Suprapubic skin (tissue), 4 donors: ENCODE measurements at places on chromosomes 2 and 18.

DNA sequence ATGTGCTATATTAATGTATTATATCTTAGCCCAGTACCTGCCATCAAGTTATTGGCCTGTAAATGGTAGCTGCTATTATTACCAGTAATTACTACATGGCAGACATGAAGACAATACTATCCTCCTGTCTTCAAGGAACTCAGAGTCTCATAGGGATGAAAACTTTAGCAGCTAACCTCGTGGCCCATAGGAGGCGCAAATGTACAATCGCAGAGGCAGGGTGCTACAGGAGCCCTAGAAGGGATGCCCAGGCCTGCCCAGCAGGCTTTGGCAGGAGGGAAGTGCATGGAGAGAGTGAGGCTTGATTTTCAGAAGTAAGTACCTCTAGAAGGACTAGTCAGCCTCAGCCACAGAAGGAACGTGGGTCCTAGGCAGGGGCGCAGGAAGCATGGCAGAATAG lies 44.7 kb upstream of the KIDINS220 start:
- H3K27me3 ChIP-seq: no peaks in the 10 kb centered on the region
- H3K27ac ChIP-seq: no peak overlapping the region
- no peaks in the 10 kb centered on the region for H3K36me3 ChIP-seq

DNA sequence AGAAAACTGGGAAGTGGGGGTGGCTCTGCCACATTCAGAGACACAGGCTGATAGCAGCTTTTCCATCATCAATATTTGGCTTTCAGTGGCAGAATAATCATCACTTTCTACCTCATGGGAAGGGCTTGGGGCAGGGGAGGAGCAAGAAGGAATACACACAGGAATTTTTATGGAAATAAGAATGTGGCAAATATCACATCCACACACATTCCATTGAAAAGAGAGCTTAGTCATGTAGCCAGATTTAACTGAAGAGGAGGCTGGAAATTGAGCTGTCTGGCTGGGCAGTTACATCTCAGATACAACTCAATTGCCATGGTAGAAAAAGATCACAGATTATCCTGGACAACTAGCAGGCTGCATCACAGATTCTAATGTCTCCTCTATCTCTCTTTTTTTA lies 1474.0 kb upstream of the ACVR2A start:
- no peak overlapping the region for H3K4me3 ChIP-seq
- H3K27ac ChIP-seq: no peak overlapping the region
- no peaks in the 10 kb centered on the region for H3K4me1 ChIP-seq
- DNase-seq: no peak
- H3K27me3 ChIP-seq: no peaks in the 10 kb centered on the region

DNA sequence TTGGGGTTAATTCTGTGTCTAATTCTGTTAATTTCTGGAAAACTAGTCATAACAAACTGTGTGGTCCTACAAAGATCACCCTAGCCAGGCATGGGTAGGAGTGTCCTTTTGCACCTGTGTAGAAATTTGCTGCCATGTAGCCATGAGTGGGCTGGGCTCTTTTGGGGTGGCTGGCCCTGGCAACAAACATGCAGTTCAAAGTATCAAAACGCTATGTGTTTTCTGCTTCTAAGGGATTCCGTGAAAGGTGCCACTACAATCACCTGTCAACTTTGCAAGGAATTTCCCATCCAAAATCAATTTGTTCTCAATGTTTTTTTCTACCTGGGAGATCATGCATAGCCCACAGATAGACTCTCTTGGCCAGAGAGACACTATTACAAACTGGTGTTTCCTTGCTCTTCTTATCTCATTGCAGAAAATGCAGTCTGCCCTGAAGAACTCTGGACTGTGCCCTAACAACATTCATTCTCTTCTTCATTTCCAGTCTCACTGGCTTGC lies 537.7 kb upstream of the ID2 start:
- peaks cover 3% of the 10 kb centered on the region for H3K4me1 ChIP-seq
- no peaks in the 10 kb centered on the region for H3K36me3 ChIP-seq
- H3K27me3 ChIP-seq: no peaks in the 10 kb centered on the region
- H3K27ac ChIP-seq: no peak overlapping the region

GRCh38 chr2:136538489-136538888 lies 226.9 kb upstream of the THSD7B start:
- H3K4me3 ChIP-seq: no peak overlapping the region
- H3K27me3 ChIP-seq: no peaks in the 10 kb centered on the region
- H3K4me1 ChIP-seq: no peaks in the 10 kb centered on the region
- no peak overlapping the region for H3K27ac ChIP-seq
- no peak for DNase-seq
- H3K36me3 ChIP-seq: no peaks in the 10 kb centered on the region

DNA sequence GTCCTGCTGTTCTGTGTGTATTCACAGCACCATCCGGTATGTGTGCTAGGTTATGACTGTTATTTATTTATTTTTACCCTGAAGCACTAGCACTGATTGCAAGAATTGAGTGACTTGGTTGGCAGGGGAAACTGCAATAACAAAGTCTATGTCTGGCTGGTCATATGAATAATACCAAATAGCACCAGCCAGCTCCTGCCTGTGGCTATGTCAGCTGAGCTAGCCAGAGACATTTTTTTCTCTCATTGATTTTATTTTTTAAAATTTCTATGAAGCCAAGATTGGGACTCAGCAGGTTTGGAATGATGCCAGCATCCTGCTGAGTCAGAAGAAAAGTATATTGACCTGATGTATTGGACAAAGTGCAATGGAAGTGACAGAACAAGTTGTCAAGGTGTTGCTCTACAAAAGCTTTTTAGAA lies 188.5 kb upstream of the CDH2 start:
- no peaks in the 10 kb centered on the region for H3K36me3 ChIP-seq
- H3K27ac ChIP-seq: no peak overlapping the region
- DNase-seq: no peak
- no peaks in the 10 kb centered on the region for H3K4me1 ChIP-seq
- no peaks in the 10 kb centered on the region for H3K27me3 ChIP-seq
- no peak overlapping the region for H3K4me3 ChIP-seq
